ENCODE measurements at places on chromosomes 16 and 17.

DNA sequence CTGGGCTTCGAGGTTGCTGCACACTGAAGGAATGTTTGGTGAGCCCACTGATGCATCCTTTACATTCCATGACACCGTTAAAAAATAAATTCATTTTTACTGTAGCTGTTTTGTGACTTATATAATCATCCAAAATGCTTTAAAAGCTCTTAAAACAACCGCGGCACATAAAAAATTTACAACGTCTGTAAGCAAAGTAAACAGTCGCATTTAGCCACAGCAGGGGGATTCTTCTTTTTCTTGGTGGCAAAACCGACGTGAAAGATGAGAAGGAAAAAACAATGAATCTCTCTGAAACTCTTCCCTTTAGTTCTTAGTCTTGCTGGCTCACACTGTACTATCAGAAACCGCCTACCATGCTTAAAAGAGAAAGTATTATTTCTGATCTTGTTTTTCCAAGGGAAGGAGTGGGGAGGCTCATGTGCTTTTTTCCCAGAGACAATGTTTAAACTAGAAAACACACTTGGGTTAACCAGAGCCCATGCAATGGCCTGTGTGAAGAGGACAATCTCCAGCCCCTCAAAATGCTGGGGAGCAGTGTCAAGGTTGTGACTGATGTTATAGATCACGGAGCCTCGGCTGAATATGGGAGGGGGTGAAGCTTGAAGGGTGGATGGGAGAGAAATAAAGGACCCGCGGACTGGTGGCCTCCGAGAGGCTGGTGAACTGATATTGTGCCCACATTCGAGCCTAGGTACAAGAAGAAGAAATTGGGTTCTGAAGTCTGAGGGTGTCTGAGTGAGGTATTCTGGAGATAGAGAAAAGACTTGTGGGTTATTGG lies 91.1 kb downstream of the IRF8 start:
- peak; percentile 33 for DNase-seq

- no peak for DNase-seq
These were observed 53.5 kb upstream of the INTS2 start for GRCh38 chr17:61981323-61981722.

- DNase-seq: no peak
These were observed 3.6 kb upstream of the CHMP6 start for GRCh38 chr17:80987941-80988461.

- no peak for DNase-seq
These were observed 59.0 kb downstream of the ARHGAP17 start for GRCh38 chr16:24955975-24956731.

GRCh38 chr17:74599023-74599399 lies 6.9 kb upstream of the CD300LD start:
- DNase-seq: no peak

GRCh38 chr17:19583871-19584270 lies 50.2 kb downstream of the SLC47A1 start:
- DNase-seq: no peak

GRCh38 chr17:65418622-65419021 lies 142.8 kb downstream of the AXIN2 start:
- DNase-seq: no peak

DNA sequence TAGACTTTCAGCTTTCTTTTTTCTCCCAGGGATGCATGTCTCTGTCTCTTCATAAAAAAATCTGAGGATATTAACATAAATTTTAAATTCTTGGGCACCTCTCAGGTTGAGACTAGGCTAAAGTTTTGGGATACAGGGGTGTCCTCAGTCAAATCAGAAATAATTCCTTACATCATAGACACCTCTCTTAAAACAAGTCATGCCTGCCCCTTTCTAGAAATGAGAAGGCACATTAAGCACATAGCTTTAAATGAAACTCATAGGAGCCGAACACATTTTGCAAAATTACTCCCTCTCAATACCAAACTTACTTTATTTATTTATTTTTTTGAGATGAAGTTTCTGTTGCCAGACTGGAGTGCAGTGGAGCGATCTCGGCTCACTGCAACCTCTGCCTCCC lies 67.3 kb upstream of the BCAR1 start:
- no peak for DNase-seq

GRCh38 chr16:24477492-24477891 lies 61.9 kb upstream of the RBBP6 start:
- no peak for DNase-seq

GRCh38 chr16:69513180-69513966 lies 52.4 kb upstream of the NFAT5 start:
- no peak for DNase-seq

DNA sequence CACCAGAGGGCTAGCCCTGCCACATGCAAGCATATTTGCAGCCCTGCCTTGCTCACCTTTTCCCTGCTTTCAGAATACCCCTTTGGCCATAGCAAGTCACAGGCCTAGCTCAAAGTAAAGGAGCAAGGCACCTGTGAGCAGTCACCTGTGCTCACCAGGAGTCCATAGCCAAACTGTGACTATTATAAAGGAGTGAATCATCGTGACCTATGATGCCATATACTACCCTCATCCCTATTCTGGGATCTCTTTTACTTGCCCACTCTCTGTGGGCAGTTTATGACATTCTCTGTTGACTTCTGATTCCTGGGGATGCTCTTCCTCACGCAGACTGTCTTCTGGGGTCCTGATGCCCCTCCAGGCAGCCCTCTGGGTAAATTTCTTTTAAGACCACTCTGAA lies 200.5 kb upstream of the NLRP1 start:
- DNase-seq: no peak

Measured in stimulated activated CD4-positive, alpha-beta T cell treated with anti-CD3 and anti-CD28 coated beads, Interleukin-4, amount 100 ng/mL, for 24 hours (primary cell).